Stimulated activated CD4-positive, alpha-beta T cell treated with anti-CD3 and anti-CD28 coated beads, Interleukin-4, amount 100 ng/mL, for 4 hours (primary cell): ENCODE measurements at places on chromosomes 3 and 15.

DNA sequence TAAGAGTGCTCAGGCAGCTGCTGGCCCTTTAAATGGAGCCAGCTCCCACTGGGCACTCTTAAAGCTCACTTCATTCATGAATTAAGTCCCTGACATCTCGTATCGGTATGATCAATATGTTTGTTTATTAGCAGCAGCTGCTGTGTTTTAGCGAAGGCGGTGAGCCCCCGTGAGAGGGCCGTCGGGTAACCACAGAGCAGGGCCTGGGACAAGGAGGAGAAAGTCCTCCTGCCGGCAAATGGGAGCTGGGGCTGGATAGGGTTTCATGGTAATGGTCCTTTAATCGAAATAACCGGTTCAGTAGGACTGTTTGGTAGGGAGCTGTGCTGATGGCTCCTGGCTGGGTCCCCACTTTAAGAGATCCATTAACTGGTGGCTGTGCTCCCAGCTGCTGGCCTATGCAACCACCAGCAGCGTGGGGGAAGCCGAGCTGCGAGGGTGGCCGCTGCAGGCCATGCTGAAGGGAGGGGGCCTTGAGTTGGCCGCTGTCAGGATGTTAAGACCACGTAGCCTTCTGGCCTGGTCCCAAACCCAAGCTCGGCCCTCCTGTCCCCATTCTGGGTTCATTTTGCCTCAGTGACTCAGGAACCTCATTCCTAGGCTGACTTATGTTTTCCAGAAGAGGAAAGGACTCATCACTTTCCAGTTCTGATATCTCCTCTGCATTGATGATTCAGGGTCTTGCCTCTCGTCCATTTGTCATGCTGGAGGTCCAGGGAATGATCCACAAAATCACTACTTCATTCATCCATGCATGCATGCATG lies 67.6 kb upstream of the NTRK3 start:
- no peak for DNase-seq

DNA sequence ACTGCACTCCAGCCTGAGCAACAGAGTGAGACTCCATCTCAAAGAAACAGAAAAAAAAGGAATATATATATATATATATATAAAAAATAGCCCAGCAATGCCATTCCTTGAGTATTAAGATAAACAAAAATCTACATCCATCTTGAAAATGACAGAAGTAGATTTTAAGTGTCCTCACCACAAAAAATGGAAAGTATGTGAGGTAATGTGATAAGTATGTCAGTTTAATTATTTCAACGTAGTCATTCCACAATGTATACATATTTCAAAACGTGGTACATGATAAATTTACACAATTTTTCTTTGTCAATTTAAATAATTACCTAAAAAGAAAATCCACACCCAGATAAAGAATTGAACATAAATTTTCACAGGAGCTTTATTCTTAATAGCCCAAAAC lies 54.9 kb downstream of the HCN4 start:
- no peak for DNase-seq

DNA sequence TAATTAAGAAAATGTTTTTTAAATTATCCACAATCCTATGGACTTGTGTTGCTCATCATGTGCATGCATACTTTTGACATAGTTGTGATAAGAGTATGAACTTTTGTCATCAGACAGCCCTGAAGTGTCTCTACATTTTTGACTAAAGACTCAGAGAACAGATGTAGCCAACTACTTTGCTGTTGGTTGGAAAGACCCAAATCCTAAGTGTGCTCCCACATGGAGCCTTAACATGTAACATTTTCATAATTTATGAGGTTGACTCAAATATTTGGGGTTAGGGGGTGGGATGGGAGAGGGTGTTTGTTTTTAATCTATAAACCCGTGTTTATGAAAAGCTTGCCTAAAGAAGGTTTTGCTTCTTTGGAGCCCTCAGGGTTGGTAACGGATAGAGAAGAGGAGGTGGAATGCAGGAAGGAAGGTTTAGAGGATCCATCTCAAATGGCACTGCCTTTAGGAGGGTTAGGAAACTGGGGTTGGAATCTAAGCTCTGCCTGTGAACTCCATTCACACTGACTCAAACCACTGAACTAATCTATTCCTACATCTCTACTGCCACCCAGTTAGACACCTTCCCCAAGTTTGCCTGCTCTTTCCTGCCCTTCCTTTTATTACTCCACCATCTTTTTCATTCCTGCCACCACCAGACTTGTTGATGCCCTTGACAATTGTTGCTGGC lies 3.7 kb downstream of the BOC start:
- DNase-seq, result no peak

DNA sequence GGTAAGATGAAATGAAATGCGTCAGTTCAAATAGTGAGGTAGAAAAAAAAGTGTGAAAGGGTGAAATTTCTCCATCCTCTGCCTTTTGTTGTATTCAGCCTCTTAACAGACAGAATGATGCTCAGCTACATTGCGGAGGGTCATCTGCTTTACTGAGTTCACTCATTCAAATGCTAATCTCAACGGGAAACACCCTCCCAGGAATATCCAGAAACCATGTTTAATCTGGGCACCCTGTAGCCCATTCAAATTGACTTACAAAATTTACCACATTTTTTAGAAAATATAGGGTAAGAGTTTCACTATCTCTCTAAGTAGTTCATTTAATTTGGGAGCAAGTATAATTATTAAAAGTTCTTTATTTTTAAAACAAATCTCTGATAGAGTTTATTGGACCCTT lies 42.9 kb downstream of the C3orf38 start:
- no peak for DNase-seq

GRCh38 chr15:100224206-100225185 lies 117.3 kb downstream of the ADAMTS17 start:
- no peak for DNase-seq

GRCh38 chr15:74176262-74177214 lies 3.0 kb downstream of the ISLR start:
- DNase-seq, result no peak

DNA sequence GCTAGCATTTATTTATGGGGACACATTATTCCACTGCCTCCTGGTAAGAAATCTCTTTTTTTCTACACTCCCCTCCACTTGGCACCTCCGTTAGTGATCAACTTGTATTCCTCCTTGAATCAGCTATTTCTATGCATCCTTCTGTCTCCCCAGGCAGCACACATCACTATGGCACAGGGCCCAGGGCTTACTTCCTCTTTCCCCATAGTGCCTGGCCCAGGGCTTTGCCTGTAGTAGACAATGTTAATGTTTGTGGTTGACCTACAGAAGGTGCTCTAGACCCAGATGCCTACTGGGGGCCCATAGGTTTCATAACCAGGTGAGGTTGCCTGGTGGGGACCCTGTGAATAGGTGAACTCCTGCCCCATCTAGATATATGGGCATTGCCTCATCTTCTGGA lies 44.9 kb downstream of the EPHB1 start:
- no peak for DNase-seq

DNA sequence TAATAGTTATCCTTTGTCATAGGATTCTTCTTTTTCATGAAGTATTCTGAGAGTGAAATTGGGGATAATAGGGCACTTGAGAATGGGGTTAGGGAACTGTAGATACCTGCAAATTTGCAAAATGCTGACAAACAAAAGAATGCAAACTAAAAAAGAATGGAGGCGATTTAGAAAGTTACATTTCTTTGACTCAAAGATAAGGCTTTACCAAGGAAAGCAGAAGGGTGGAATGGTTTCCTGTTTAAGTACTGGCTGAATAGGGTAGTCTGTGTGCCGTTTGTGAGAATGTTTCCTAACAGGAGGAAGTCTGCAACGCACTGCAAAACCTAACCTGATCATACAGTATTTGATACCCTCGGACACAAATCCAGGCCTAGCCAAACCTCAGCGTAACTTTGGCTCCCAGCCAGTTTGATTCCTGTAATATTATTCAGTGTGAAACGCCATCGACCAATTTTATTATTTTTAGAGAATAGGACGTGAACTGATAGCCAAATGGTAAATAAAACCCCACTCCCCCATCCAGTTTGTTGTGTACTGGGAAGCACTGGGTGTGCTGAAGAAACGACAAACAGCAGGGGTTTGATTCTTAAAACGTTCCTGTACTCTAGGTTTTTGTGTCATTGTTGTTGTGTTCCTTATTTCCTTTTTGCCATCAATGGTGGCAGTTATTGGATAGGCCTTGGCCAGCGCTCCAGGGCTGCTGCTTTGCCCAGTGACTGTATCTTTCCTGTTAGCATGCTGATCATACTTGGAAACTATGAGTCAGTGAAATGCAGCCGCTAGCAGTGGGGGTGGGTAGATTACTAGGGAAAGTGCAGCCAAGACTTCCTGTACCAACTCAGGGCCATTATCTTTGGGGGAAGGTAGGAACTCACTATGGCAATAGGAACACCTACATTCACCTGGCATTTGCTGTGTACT lies 148.0 kb upstream of the TBL1XR1 start:
- peak; percentile 81 for DNase-seq

GRCh38 chr3:120182613-120183511 lies 88.6 kb upstream of the GSK3B start:
- no peak for DNase-seq

DNA sequence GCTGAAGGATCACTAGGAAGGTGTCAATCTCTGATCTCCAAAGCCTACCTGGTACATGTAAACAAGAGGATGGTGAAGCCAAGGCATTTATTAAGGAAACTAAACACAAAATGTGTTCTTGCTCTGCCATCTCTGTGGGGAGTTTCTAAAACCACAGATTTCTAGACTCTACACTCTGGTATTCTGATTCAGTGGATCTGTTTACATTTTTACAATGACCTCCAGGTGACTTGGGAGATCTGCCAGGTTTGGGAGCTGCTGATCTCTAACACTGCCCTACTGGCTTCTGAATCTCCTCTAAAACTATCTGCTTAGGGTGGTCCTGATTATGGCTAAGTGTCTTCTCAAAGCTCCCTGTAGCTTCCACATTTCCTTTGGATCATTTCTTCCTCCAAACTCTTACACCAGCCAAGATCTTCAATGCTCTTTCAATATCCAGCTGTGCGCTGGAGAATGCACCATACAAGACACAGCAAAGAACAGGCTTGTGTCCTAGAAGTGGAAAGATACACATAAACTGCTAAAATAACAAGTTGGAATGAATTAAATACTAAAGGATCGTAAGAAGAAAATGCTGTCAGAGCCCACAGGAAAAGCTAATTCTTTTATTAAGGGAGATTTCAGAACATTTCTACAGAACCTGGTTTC lies 72.7 kb downstream of the GREM1 start:
- no peak for DNase-seq
